ENCODE measurements at places on chromosomes 7 and 10.
A peak's percentile ranks its signal among the peaks of the same experiment; 100 is the strongest.

DNA sequence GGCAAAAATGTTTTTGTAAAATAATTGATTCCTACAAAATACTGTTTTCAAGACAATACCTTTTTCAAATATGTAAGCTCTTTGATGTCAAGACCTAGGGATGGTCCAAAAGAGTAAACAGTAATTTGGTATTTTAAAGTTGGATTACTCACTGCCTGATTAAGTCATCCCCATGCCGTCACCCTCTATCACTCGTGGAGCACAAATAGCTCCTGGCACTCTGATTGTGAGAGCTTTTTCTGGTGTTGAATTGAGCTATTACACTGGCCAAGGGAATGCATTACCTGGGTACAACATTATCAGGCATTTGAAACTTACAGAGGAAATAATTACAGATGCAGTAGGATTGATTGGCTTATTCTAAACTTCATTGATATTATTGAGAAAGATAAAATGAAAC lies 231.9 kb upstream of the GRM3 start:
- DNase-seq, result no peak

- DNase-seq, result no peak
These were observed 280.6 kb upstream of the ETV1 start for GRCh38 chr7:14270099-14270498.

DNA sequence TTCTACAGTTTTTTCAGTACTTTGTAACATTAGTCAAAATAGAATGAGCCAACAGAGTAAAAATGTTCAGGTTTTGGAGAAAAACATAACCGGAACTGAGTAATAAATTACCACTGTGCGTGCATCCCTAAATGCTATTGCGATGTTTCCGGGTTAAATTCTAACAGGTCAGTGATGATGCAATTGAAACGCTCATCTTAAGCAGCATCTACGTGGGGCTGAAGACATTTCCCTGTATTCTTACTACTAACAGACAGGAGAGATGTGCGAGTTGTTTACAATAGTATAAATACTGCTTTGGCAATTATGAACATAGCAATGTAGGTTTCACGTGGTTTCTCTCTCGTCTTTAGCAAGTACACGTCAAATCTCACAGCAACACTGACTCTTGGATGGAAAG lies 149.4 kb downstream of the USP6NL start:
- DNase-seq, result no peak

DNA sequence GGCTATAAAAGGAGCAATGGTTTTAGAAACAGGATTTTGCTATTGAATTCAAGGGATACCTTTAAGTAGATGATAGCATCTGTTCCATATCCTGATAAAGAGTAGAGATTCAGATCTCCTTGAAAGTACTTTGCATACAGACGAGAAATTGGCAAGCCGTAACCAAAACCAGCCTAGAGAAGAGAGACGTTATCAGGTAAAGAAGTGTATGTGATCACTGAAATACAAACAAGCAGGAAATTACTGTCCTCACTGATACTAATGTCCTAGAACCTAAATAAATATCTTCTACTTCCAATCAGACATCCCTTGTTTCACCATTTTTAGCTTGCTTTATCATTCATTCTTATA lies 9.4 kb downstream of the PDK4 start:
- DNase-seq, result no peak

DNA sequence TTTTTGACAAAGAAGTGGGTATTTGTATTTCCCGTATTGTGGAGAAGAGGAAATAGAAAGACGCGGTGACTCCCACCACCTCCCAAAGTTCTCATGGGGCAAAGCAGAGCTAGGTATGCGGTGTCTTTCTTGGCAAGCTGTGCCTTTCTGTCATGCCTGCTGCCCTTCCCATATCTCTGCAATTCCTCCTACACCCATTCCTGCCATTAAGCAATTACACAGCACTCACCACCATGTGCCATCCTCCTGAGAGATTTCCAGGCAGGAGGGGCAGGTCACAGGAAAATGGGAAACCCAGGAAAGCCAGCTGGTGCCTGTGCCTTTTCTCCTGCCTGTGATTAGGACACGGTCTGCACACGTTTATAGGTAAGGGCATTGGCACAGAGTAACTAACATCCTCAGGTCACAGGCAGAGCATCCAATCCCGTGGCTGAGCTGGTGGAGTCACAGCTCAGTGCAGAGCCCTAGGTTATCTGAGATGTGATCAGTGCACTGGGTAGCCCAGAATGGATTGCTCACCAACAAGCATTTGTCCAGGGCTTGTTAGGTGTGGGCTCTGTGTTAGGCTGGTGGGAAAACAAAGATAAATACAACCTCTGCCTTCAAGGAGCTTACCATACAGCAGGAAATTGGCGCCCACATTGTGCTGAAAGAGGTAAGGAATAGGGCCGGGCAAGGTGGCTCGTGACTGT lies 9.4 kb upstream of the CRTAC1 start:
- no peak for DNase-seq

- DNase-seq, result no peak
These were observed 39.6 kb upstream of the LMTK2 start for GRCh38 chr7:98066934-98067507.

- DNase-seq, result no peak
These were observed 131.0 kb downstream of the KAT6B start for GRCh38 chr10:74957285-74957961.

GRCh38 chr10:18164748-18165361 lies 24.6 kb downstream of the CACNB2 start:
- DNase-seq, result no peak

DNA sequence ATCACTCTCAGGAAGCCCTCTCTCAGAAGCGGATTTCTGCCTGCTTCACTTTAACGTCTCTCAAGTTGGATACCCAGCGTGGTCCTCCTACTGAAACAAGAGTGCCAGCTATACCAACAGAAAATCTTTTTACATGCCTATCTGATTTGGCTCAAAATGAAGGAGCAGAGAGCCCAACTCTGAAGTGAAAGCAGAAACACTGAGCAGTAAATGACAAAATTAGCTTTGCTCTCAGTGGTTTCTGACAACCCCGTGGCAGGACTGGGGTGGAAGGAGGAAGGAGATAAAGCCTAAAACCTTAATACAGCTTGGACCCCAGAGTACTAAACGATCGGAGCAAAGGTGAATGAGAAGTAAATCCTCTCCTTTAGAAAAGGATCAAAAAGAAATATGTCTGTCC lies 25.1 kb upstream of the GPR37 start:
- DNase-seq, result no peak

DNA sequence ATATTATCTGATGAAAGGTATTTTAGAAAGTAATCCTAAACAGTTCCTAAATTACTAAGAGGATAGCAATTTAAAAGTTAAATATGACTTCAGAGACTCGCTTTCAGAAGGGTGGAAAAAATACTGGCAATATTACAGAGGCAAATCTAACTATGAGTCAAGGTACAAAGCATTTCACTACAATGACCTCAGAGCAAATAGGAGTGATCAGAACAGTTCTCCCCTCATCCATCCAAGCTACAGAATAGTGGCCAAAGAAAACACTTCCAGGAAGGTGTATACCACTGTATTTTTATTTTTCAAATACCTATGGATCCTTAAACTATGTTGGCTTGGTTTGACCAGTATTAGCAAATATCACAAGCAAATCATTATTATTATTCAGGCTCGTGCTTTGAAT lies 112.8 kb upstream of the ODAD2 start:
- DNase-seq, result no peak

GRCh38 chr10:108975459-108976058 lies 947.8 kb downstream of the XPNPEP1 start:
- DNase-seq, result no peak

GRCh38 chr10:53839440-53840039 lies 961.5 kb downstream of the PCDH15 start:
- peak; percentile 28 for DNase-seq

- no peak for DNase-seq
These were observed 35.6 kb downstream of the ANKRD16 start for GRCh38 chr10:5854131-5854475.

DNA sequence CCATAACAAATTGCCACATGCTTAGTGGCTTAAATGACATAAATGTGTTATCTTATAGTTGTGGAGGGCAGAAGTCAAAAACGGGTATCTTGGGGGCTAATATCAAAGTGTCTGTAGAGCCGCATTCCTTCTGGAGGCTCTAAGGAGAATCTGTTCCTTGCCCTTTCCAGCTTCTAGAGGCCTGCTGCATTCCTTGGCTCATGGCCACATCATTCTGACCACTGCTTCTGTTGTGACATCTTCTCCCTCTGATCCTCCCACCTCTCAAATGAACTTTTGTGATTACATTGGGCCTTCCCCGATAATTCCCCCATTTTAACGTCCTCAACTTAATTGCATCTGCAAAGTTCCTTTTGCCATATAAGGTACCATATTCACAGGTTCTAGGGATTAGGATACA lies 76.1 kb downstream of the CYP26A1 start:
- DNase-seq, result no peak

DNA sequence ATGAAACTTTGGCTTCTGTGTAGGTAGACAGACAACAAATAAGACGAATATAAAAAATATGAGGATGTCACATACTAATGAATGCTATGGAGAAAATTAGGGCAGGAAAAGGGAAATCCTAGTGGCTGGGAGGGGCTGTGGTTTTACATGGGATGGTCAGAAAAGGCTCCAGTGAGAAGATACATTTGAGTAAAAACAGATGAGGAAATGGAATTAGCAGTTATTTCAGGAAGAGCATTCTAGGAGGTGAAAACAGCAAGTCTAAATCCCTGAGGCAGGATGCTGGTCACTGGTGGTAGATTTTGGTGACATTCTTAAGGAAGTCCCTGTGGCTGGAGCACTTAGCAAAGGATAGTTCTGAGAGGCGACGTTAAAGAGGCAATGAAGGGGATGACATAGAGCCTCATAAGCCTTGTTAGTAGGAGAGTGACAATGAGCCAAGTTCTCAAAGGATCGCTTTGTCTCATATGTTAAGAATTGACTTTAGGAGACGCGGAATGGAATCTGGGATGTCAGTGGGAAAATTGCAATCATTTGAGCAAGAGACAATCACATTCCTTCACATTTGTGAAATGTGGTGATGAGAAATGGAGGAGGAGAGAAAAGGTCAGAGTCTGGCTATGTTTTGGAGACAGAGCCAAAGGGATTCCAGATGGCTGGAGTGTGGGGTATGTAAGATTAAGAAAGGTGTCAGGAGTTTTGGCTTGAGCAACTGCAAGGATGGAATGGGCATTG lies 384.7 kb upstream of the FZD8 start:
- DNase-seq, result no peak

DNA sequence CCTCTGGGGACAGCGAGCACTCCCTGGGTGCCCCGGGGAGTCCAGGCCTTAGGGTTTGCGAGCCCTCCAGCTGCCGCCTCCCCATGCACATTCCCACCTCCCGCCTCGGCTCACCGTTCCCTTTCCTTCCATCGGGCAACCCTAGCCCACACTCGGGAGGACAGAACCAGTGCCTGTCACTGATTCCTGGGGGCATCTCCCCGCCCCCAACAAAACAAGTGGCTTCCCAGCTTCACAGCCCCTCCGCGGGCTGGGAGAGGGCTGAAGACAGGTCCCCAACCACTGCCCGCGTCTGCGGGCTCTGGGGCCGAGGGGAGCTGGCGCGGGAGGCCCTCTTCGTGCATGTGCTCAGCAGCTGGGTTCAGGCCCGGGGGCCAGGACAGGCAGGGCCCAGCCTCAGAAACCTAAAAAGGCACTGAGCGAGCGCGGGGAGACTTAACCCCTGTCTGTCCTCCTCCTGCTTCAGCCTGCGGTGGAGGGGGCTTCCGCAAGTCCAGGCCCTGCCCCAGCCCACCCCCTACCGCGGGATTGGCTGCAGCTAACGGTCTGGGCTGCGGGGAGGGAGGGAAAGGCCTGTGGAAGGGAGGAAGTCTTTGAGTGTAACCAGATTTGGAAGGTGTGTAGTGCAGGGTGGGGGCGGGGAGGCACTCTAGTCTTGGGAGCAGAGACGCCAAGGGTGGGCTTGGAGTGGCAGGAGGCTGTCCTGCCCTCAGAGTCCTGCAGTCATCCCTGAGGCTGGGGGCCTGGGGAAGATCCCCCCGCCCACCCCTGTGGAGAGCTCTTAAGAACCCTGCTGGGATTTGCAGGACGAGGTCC lies 1.2 kb downstream of the FLNC start:
- peak; percentile 93 for DNase-seq

DNA sequence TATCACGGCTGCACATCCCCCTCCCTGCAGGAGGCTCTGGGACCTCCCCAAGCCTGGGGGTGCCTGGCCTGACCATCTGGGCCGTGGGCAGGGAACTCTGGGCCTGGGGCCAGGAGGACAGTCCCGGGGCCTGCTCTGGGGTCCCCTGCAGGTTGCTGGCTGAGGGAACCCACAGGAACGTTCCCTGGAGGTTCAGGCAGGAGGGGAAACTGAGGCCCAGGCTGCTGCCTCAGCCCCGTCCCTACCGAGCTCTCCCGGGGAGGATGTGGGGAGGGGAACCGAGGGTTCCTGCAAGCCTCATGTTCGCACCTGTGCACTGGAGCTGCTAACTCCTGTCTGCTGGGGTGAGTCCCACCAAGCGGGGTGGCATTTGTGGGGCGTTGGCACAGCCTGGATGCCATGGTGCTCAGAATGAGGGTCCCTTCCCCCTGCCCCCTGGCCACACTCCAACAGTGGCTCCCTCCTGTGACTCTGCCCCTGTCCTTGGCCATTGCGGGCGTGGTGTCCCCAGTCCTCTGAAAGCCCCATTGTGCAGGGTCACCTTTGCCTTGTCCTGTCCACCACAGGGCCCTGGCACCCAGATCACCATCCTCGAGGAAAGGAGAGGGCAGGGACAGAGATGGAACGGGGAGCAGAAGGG lies 9.4 kb downstream of the ELFN1 start:
- no peak for DNase-seq

- peak; percentile 68 for DNase-seq
These were observed 1.3 kb upstream of the SLC26A5 start for GRCh38 chr7:103447073-103447960.

GRCh38 chr10:21202776-21203462 lies 305.8 kb upstream of the NEBL start:
- no peak for DNase-seq

GRCh38 chr7:91114232-91114631 lies 150.0 kb upstream of the FZD1 start:
- DNase-seq, result no peak

DNA sequence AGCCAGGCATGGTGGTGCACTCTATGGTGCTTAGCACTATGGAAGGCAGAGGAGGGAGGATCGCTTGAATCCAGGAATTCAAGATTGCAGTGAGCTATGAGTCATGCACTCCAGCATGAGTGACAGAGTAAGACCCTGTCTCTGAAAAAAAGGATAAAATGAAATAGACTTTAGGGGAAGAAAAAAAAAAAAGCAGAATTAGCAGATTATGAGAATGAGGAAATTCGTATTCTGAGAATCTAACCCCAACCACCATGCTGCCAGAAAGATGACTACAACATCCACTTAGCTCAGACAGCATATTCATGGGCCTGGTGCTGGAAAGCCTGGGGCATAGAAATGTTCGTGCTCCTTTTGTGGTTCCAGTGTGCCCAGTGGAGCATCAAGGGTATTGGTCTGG lies 63.3 kb downstream of the TMEM26 start:
- DNase-seq, result no peak

All from NB4 (cell line).